Body of pancreas (tissue), 4 donors: ENCODE measurements at places on chromosomes 4 and X. TPM values are rescaled to one million over a fixed set of nuclear protein-coding genes. Genes with fewer than 3 reads are reported as not detected.
A peak's percentile ranks its signal among the peaks of the same experiment; 100 is the strongest.

DNA sequence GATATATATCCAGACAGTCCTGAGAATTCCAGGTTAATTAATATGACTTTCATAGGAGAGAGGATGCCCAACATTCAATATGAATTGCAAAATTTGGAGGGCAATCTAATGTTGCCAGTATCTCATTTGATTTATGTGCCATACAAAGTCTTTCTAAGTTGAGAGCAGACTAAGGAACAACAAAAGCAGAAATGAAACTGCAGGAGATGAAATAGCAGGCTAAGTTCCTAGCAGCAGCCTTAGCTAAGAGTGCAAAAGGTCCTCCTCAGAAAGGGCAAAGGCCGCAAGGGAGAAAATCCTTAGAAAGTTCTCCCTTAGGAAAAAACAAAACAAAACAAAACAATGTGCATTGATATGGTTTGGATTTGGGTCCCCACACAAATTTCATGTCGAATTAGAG is 602.9 kb upstream of the HTR2C start:
- no peak overlapping the region for H3K4me3 ChIP-seq
- no peaks in the 10 kb centered on the region for H3K4me1 ChIP-seq
- no peaks in the 10 kb centered on the region for H3K36me3 ChIP-seq
- H3K27me3 ChIP-seq, result no peaks in the 10 kb centered on the region

DNA sequence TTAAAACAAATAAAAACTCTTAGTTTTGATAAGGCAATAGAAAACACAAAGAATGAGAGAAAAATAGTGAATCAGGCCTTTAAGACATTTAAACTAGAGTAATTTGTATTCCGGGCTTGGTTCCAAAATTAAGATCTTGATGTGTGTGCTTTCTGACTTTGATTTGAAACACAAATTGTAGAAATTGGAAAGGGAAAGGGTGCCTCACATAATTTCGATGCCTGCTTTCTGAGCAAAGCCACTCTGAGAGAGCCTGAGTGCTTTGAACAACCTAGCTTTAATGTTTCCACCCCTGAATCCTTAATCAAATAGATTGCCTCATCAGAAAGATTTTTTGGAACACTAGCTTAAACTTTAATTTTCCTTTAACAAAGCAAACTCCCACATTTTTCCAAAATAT is 666.8 kb downstream of the PCDH18 start:
- no peak for DNase-seq
- H3K27ac ChIP-seq, result no peak overlapping the region
- no peak overlapping the region for H3K4me3 ChIP-seq
- peaks cover 8% of the 10 kb centered on the region for H3K4me1 ChIP-seq
- no peaks in the 10 kb centered on the region for H3K27me3 ChIP-seq

DNA sequence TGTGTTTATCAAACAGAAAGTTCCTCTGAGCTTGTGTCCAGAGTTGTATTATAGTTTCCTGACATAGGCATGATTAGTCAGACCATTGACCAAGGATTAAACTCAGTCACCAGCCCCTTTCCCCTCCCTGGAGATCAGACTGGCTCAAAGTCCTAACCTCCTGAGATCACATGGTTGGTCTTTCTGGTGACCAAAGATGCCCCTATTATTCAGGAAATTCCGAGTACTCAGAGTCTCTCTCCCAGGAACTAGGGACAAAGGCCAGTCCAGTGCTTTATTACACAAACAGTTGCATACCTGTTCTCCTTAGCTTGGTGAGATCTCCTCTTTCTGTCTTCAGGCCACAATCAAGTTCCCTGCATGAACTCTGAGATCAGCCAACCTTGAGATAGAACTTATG is 14.5 kb upstream of the ENPP6 start:
- H3K27ac ChIP-seq, result no peak overlapping the region
- no peak for DNase-seq
- H3K36me3 ChIP-seq, result no peaks in the 10 kb centered on the region
- no peaks in the 10 kb centered on the region for H3K4me1 ChIP-seq
- H3K27me3 ChIP-seq, result no peaks in the 10 kb centered on the region

- no peaks in the 10 kb centered on the region for H3K27me3 ChIP-seq
- no peak overlapping the region for H3K27ac ChIP-seq
- no peaks in the 10 kb centered on the region for H3K36me3 ChIP-seq
- peak overlapping the region; percentile 12 for H3K4me3 ChIP-seq
Measured at GRCh38 chrX:132957211-132958090, 978 bp downstream of the HS6ST2 start.

- H3K4me3 ChIP-seq, result no peak overlapping the region
- H3K27me3 ChIP-seq, result no peaks in the 10 kb centered on the region
- H3K27ac ChIP-seq, result no peak overlapping the region
- H3K36me3 ChIP-seq, result no peaks in the 10 kb centered on the region
Measured at GRCh38 chrX:100829730-100830129, 9.5 kb downstream of the CSTF2 start.

GRCh38 chr4:89056953-89057398 is at the start of gene FAM13A:
Gene FAM13A (minus strand): TSS chr4:89057185. CDS start chr4:89056964, 221 bp downstream.
- H3K4me3 ChIP-seq, result no peak within 1 kb of the TSS
- H3K27ac ChIP-seq, result peak within 1 kb of the TSS; percentile 72
- H3K36me3 ChIP-seq, result no peaks in the 10 kb centered on the region
- no peaks in the 10 kb centered on the region for H3K27me3 ChIP-seq

DNA sequence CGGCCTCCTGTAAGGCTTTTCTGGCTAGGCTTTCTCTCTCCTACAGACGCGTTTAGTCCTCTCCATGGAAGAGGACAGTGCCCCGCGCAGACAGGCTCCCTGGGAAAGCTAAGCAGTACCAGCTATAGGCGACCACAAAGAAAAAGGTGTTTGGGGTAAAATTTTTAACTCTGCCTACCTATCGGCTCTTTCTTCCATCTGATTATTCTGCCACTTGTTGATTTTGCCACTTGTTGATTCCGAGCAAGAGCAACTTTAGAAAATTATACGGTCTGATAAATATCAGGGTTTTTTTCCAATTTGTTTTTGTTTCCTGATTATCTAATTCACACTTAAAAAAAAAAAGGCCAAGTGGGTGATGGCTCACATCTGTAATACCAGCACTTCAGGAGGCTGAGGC is 1600.5 kb upstream of the TENM3 start:
- no peaks in the 10 kb centered on the region for H3K4me1 ChIP-seq
- H3K4me3 ChIP-seq, result no peak overlapping the region
- H3K27me3 ChIP-seq, result no peaks in the 10 kb centered on the region
- no peak for DNase-seq

DNA sequence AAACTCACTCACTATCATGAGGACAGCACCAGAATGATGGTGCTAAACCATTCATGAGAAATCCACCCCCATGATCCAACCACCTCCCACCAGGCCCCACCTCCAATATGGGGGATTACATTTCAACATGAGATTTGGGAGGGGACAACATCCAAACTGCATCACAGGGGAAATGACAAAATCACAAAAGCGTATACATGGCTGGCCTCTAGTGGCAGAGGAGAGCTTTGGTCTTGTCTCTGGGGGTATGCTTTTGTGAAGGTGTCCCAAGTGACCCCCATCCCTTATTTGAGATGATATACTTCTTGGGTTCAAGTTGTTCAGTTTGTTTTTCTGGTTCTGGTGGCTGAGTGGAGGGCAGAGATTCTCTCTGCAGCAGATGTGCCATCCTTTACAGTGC is 8.5 kb upstream of the SETD7 start:
- H3K4me3 ChIP-seq, result no peak overlapping the region
- H3K27ac ChIP-seq, result no peak overlapping the region

DNA sequence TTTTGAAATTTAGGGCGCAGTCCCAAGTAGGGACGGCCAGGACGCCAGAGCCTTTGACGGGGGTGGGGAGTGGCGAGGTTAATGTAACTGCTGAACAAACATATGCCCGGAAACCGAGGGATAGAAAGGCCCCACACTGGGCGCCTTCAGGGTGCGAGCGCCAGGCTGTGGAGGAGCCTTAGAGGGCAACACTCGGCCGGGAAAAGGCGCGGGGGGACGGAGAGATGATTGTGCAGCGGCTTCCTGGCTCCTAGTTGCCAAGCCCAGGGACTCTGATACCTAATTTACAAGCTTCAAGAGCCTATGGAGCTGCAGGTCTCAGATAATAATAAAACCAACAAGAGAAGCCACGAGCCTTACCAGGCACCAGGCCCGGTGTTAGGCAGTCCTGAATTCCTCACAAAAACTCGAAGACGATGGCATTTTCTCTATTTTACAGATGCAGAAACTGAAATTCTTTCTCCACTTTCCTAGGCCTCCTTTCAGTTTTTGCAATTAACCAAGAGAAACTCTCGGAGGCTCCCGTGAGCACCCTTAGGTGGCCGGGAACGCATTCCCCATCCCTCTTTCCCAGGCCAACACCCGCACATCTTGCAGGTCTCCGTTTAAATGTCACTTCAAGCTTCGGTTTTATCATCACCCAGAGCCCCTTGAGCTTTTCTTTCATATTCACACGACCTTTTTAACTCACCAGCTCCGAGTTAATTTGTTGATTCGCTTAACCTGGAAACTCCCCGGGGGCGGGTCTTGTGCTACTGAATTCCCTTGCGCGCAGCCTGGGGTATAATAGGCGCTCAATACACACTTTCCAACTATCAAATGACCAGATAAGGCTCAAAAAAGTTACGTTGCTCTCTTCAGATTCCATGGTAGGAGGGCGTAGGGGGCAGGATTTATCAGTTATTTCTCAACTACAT is 6.4 kb upstream of the GSX2 start:
- no peak for DNase-seq
- H3K4me3 ChIP-seq, result no peak overlapping the region
- H3K36me3 ChIP-seq, result no peaks in the 10 kb centered on the region
- no peak overlapping the region for H3K27ac ChIP-seq

The FNIP2 gene
- 26.7 TPM for total RNA-seq

The TLR3 gene
- 4.2 TPM for total RNA-seq

The SMPX gene
- not detected for total RNA-seq

The CDX4 gene
- not detected for total RNA-seq

The ACE2 gene
- total RNA-seq, result 6.2 TPM

The OPHN1 gene
- 4.3 TPM for total RNA-seq
